Stimulated activated CD8-positive, alpha-beta memory T cell treated with anti-CD3 and anti-CD28 coated beads, Interleukin-4, amount 100 ng/mL, for 48 hours (primary cell): ENCODE measurements at places on chromosomes 13 and 19.

- DNase-seq = peak; percentile 49
Measured at GRCh38 chr19:7349961-7350711, 1.4 kb downstream of the ARHGEF18 start.

GRCh38 chr13:41774605-41775218, 186.2 kb downstream of the VWA8 start:
- no peak for DNase-seq

- no peak for DNase-seq
Measured at GRCh38 chr13:66567899-66568612, 662.1 kb downstream of the PCDH9 start.

DNA sequence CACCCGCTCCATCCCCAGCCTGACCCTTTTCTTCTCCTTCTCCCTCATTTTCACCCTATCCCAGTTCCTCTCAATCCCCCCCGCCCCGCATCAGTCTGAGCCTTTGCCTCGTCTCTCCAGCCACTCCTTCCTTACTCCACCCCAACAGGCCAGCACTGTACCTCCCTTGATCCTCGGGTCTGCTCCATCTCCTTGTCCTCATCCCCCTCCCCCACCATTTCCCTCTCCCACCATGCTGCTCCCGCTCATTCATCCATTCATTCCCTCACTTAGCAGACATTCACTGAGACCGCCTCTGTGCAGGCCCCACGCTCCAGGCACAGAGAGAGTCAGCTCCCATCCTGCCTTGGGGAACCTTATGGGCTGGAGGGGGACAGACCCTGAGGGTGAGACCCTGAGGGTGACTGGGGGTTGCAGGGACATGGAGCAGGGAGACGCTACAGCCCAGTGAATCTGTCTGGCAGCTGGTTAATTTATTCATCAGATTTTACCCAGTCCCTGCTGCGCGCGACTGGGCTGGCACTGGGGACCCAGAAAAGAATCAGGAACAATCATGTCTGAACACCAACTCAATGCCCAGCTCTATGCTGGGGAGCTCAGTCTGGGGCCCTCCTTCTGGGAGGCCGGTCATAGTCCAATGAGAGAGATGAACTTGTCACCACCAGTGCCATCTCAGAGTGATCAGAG, 881 bp downstream of the ARHGAP33 start:
- no peak for DNase-seq

DNA sequence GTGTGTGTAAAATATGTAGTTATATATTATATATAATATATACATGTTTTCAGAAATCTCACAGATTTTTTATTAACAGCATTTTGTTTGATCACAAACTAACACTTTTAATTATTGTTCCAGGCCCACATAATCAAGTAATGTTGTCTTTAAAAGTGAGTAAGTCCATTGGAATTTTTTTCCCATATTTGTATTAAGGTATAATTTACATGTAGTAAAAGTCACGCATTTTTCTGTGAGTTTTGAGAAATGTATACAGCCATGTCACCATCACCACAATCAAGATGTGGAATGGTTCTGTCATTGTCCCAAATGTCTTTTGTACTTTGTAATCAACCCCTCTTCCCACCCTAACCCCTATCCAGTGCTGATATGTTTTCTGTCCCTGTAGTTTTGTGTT, 120.0 kb upstream of the RFC3 start:
- DNase-seq = no peak

- no peak for DNase-seq
Measured at GRCh38 chr13:42973581-42973980, 18.5 kb downstream of the EPSTI1 start.

GRCh38 chr19:4051175-4052101, 15.3 kb downstream of the ZBTB7A start:
- DNase-seq = peak; percentile 76

- DNase-seq = no peak
Measured at GRCh38 chr13:100809129-100809390, 134.5 kb upstream of the TMTC4 start.

DNA sequence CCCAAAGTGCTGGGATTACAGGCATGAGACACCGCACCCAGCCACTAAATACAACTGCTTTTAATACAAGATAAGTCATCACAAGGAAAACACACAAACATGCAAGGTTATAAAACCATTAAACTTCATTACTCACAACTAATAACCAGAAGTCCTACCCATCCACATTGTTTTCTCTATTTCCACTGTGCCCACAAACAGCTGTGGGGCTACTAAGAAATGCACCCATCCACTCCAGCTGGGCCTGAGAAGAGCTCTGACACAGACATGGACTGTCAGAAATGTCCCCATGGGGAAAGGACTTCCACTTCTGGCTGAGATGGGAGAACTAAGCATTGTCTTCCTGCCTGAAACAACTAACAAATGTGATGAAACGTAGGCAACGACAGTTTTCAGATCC, 17.2 kb downstream of the SAFB2 start:
- DNase-seq = no peak

GRCh38 chr19:57668635-57669034, at the start of gene ZSCAN4:
Gene ZSCAN4 (plus strand): TSS chr19:57668935. CDS start chr19:57676146, 7,211 bp downstream.
- DNase-seq = no peak

GRCh38 chr19:42067315-42067888, 2.6 kb downstream of the GRIK5 start:
- DNase-seq = no peak

DNA sequence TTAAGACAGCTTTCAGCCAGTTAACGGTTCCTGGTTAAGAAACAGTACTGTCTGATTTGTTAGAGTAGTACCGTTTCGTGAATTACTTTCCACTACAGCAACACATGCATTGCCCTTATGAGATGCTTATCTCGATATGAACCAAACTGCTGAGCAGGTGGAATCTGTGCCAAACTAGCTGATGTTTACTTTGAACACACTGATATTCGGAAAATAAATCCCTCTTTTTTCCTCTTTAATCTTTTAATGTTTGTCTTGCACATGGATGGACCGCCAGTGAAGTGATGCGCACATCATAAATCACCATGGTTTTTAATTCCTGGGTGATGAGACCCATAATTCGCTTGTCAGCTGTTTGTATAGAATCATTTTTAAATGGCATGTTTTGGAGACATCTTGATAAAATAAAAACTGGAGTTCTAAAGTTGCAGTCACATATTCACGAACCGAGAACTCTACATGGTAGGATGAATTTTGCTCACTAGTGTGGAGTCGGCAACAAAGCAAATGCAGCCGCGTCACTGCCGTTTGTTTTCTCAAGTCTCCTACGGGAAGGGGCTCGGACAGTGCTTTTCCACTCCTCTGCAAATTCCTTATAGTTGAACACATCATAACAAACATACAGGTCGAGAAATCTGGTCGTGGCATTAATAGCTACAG, 1.1 kb downstream of the GJA3 start:
- no peak for DNase-seq

DNA sequence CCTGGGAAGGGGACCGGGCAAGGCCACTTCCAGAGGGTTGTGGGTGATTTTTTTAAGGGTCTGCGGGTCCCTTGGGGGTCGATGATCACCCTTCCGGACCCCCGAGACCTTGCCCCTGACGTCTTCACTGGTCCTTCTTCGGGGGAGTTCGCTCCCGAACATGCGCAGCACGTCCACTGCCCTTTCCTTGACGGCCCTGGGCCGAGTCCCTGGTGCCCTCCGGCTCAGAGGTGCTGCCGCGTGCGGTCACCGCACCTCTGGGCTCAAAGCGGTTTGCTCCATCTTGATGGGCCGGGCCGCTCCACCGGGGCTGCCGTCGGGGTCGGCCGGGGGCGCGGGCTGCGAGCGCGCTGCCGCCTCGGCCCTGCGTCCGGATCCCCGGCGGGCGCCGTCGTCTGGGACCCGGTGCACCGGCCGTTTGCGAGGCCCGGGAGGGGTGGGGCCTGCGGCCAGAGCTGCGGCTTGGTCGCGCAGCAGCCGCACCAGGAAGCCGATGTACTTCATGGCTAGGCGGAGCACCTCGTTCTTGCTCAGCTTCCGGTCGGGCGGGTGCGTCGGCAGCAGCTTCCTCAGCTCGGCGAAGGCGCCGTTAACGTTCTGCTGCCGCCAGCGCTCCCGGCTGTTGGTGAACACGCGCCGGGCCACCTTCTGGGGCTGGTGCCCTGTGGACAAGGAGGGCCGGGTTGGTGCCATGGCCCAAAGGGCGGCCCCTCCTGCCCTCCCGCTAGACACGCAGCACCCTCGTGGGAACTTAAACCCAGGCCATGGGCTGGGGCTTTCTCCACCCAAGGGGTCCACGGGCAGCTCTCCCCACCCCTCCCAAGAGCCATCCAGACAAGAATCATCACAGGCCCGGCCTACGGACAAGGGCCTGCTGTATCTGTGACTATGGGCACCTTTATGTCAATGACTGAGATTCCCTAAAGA, 3.3 kb downstream of the LYL1 start:
- peak; percentile 81 for DNase-seq

DNA sequence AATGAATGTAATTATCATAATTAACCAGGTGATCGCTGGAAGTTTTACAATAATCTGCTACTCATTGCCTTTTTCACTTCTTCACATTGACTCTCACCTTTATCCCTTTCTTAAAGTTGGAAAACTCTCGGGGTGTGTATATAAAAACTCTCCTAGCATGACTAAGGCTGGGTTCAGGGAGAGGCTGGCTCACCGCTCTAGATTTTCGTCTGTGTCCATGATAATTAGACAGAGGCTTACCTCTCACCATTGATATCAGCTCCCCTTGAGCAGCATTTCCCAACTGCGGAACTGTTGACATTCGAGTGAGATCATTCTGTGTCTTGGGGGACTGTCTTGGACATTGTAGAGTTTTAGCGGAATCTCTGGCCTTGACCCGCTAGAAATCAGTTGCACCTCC, 39.4 kb downstream of the NFIX start:
- no peak for DNase-seq

- DNase-seq = no peak
Measured at GRCh38 chr13:50989476-50989875, 79.9 kb downstream of the RNASEH2B start.

GRCh38 chr19:11410682-11411081, 8.4 kb downstream of the RGL3 start:
- no peak for DNase-seq

GRCh38 chr13:73417012-73417615, 358.3 kb downstream of the KLF5 start:
- DNase-seq = no peak
